A673 (cell line): ENCODE measurements at places on chromosomes 5 and 9. TPM values are rescaled to one million over a fixed set of nuclear protein-coding genes. Genes with fewer than 3 reads are reported as not detected.

- H3K4me3 ChIP-seq, result no peak overlapping the region
- H3K27ac ChIP-seq, result no peak overlapping the region
- no peaks in the 10 kb centered on the region for H3K27me3 ChIP-seq
- H3K36me3 ChIP-seq, result no peaks in the 10 kb centered on the region
- no peaks in the 10 kb centered on the region for H3K4me1 ChIP-seq
Observed at GRCh38 chr5:31911291-31912265, 262.5 kb downstream of the GOLPH3 start.

GRCh38 chr9:95509851-95510708, 6.7 kb downstream of the PTCH1 start:
- H3K27me3 ChIP-seq, result no peaks in the 10 kb centered on the region
- peak overlapping the region; percentile 91 for H3K27ac ChIP-seq
- peak overlapping the region; percentile 84 for H3K4me3 ChIP-seq
- DNase-seq, result peak; percentile 56
- H3K4me1 ChIP-seq, result peaks cover 41% of the 10 kb centered on the region
- H3K36me3 ChIP-seq, result no peaks in the 10 kb centered on the region

GRCh38 chr9:137717776-137718327, 99.0 kb downstream of the EHMT1 start:
- H3K36me3 ChIP-seq, result peaks cover 31% of the 10 kb centered on the region
- DNase-seq, result no peak
- no peak overlapping the region for H3K4me3 ChIP-seq
- H3K4me1 ChIP-seq, result no peaks in the 10 kb centered on the region

- no peak for DNase-seq
- H3K36me3 ChIP-seq, result no peaks in the 10 kb centered on the region
- no peak overlapping the region for H3K27ac ChIP-seq
- H3K4me3 ChIP-seq, result no peak overlapping the region
- no peaks in the 10 kb centered on the region for H3K27me3 ChIP-seq
- no peaks in the 10 kb centered on the region for H3K4me1 ChIP-seq
Observed at GRCh38 chr9:2934241-2934650, 90.4 kb upstream of the PUM3 start.

DNA sequence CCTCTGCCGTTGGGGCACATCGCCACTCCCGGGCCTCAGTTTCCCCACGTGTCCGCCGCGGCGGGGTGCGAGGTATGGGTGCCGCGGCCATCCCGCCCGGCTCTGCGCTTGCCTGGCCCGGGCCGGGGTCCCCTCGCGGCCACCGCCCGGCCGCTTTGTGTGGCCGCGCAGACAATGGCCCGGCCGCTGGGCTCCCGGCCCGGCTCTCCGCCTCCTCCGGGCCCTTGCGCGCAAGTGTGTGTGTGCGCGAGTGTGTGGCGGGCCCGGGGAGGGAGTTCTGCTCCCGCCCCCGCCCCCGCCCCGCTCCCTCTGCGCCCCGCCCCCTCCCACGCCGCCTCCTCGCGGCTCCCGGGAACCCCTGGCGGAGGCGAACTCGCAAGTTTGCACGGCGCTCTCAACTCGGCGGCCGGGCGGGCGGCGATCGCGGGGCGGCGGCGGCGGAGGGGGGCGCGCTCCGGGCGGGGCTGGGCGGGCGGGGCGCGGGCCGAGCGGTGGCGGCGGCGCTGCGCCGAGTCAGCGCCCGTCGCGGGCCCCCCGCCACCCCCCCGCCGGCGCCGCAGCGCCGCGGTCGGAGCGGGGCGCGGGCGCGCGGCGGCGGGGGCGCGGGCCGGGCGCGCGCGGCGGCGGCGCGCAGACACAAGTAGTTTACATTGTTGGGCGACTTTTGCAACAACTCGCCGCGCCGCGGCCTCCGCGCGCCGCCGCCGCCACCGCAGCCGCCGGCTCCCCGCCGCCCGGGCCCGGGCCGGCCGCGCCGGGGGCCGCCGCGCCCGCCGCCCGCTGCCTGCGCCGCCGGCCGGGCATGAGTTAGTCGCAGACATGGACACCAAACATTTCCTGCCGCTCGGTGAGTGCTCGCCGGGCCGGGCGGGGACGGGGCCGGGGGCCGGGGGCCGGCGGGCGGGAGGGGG, at the start of gene RXRA:
Gene RXRA (plus strand): TSS at position 643 of the 911 bp plus-strand sequence. CDS start 177 bp downstream, at position 820.
- peaks cover 55% of the 10 kb centered on the region for H3K4me1 ChIP-seq
- peak within 1 kb of the TSS; percentile 82 for H3K27ac ChIP-seq
- peak; percentile 89 for DNase-seq
- no peaks in the 10 kb centered on the region for H3K36me3 ChIP-seq
- no peaks in the 10 kb centered on the region for H3K27me3 ChIP-seq
- H3K4me3 ChIP-seq, result peak within 1 kb of the TSS; percentile 74

DNA sequence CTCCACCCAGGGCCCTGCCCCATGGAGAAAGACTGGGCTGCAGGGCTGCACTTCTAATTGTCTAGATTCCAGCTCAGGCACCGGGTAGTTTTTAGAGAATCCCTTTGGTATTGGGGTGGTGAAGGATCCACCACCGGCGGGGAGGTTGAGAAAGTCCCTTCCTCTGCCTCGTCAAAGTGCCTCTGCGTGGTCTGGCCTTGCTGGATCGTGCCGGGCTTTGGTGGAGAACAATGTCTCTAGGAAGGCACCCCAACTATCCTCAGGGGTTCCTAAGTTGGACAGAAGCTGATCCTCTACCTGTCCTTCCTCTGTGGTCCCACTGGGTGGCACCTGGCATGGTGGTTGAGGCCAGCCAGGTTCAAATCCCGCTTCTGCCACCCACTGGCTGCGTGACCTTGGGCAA, 7.3 kb upstream of the AMBP start:
- no peak overlapping the region for H3K27ac ChIP-seq
- H3K4me3 ChIP-seq, result no peak overlapping the region
- no peaks in the 10 kb centered on the region for H3K36me3 ChIP-seq
- DNase-seq, result no peak
- no peaks in the 10 kb centered on the region for H3K27me3 ChIP-seq

GRCh38 chr9:89916001-89916597, 311.3 kb downstream of the GADD45G start:
- H3K4me3 ChIP-seq, result no peak overlapping the region
- H3K27ac ChIP-seq, result no peak overlapping the region
- H3K27me3 ChIP-seq, result no peaks in the 10 kb centered on the region
- H3K4me1 ChIP-seq, result no peaks in the 10 kb centered on the region

GRCh38 chr5:177494346-177495195, 2.8 kb downstream of the PDLIM7 start:
- peaks cover 59% of the 10 kb centered on the region for H3K4me1 ChIP-seq
- peaks cover 4% of the 10 kb centered on the region for H3K36me3 ChIP-seq
- DNase-seq, result peak; percentile 44
- no peaks in the 10 kb centered on the region for H3K27me3 ChIP-seq

DNA sequence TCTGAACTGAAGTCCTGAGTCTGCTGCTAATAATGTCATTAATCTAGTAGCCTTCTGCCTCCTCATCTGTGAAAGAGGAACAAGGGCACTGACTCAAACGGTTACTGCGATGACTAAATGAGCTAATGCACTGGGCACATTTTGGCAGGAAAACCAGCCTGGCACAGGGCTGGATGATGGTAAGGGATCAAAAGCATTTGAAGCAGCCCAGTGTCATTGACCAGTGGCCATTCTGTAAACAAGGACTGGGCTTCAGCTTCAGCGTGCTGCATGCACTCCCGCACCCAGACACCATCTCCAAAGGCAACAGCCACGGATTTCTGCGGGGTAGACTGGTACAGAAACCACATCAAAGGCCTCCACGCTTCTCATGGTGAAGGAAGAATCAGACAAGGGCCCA, 8.0 kb downstream of the GCNT4 start:
- H3K27me3 ChIP-seq, result no peaks in the 10 kb centered on the region
- no peak overlapping the region for H3K4me3 ChIP-seq
- no peaks in the 10 kb centered on the region for H3K36me3 ChIP-seq
- no peak overlapping the region for H3K27ac ChIP-seq

GRCh38 chr9:71250581-71250980, 129.2 kb upstream of the TRPM3 start:
- no peak overlapping the region for H3K4me3 ChIP-seq
- H3K4me1 ChIP-seq, result no peaks in the 10 kb centered on the region
- H3K27me3 ChIP-seq, result no peaks in the 10 kb centered on the region
- no peak for DNase-seq

GRCh38 chr5:23013395-23013998, 160.4 kb upstream of the CDH12 start:
- H3K27ac ChIP-seq, result no peak overlapping the region
- peak overlapping the region; percentile 42 for H3K4me3 ChIP-seq
- DNase-seq, result no peak
- H3K4me1 ChIP-seq, result no peaks in the 10 kb centered on the region
- peaks cover 6% of the 10 kb centered on the region for H3K27me3 ChIP-seq
- no peaks in the 10 kb centered on the region for H3K36me3 ChIP-seq

DNA sequence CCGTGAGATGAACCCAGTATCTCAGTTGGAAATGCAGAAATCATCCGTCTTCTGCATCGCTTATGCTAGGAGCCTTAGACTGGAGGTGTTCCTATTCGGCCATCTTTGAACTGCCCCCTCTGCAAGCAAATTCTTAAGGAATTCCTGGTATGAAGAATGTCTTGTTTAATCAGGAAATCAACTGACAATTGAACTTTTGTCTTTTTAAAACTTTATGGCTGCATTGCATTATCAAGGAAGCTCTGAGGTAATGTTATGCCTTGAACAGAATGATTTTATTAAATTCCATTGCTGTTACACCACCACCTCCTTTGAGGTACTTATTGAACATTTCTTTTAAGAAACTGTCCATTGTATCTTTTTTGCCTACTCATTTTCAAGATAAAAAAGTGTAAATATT, 1915.7 kb upstream of the CDH9 start:
- no peaks in the 10 kb centered on the region for H3K36me3 ChIP-seq
- H3K27ac ChIP-seq, result no peak overlapping the region
- H3K4me1 ChIP-seq, result no peaks in the 10 kb centered on the region
- no peaks in the 10 kb centered on the region for H3K27me3 ChIP-seq

DNA sequence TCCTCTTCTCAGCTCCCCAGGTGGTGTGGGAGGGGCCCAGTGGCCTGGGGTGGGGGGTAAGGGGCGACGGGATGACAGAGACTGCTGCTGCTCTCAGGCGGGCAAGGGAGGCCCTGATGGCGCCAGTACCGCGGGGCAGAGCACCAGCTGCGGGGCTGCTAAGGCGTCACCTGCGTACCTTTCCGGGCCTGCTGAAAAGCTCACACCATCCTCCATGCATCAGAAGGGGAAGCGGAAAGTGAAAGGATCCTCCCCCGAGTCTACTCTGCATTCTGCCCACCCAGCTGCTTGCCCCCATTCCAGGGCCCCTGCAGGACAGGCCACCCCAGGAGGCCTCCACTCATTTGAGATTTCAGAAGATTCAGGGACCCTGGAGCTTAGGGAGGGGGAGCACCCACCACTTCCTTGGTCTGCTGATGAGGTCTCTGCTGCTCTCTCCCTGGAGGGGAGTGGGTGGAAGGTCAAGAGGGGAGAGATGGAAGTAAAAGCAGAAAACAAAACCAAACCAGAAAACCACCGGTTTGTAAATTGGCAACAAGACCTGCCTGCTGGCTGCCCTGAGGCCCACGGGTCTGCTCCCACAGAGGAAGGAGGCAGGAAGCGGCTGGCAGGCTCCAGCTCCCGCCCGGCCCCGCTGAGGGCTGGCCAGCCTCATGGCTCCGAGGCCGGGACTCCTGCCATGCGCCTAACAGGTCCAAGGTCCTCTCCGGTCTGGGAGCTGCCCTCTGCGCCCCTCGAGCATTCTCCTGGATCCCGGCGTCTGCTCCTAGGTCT, 33.6 kb downstream of the PRRT1B start:
- H3K36me3 ChIP-seq, result peaks cover 8% of the 10 kb centered on the region
- H3K27me3 ChIP-seq, result no peaks in the 10 kb centered on the region
- DNase-seq, result no peak
- no peaks in the 10 kb centered on the region for H3K4me1 ChIP-seq
- H3K27ac ChIP-seq, result no peak overlapping the region

DNA sequence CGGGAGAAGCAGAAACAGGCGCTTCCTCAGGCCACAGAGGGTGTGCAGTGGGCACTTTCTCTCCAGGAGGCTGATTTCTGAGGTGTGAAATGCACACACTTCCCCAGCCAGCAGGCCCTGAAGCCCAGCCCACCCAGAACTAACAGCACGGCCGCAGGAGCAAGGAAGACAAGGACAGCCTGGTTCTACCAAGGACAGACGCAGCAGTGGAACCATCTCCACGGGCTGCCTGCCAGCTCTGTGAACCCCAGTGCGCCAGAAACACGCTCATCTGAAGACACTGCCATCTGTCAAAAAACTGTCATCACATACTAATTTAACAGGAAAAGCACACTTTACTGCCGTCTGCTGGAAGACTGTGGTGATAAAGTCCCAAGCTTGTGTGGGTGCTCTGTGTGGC, 40.7 kb downstream of the MAPK9 start:
- no peaks in the 10 kb centered on the region for H3K27me3 ChIP-seq
- no peak overlapping the region for H3K27ac ChIP-seq
- no peaks in the 10 kb centered on the region for H3K36me3 ChIP-seq
- no peak for DNase-seq

DNA sequence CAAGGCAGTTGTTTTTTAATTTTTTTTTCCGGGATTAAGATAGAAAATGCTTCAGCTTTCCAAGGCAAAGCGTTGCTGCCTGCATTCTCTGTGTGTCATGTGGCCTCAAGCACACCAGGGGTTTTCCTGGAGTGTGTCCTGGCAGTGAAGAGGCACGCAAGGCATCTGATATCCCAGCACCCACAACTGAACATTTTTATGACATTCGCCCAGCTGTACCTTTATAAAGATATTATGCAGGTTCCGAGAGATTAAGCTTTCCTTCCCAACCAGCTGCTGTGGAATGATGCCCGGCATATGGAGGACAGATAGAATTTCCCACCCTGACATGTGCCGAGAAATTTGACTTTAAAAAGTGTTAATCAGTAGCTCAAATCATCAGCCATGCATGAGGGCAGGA, 205.6 kb downstream of the GADD45G start:
- peaks cover 16% of the 10 kb centered on the region for H3K4me1 ChIP-seq
- DNase-seq, result peak; percentile 77
- H3K4me3 ChIP-seq, result no peak overlapping the region
- no peak overlapping the region for H3K27ac ChIP-seq
- no peaks in the 10 kb centered on the region for H3K27me3 ChIP-seq
- no peaks in the 10 kb centered on the region for H3K36me3 ChIP-seq

GRCh38 chr5:133035224-133035623, 8.9 kb upstream of the ZCCHC10 start:
- no peaks in the 10 kb centered on the region for H3K4me1 ChIP-seq
- no peak overlapping the region for H3K27ac ChIP-seq
- DNase-seq, result no peak
- H3K4me3 ChIP-seq, result no peak overlapping the region
- no peaks in the 10 kb centered on the region for H3K36me3 ChIP-seq
- no peaks in the 10 kb centered on the region for H3K27me3 ChIP-seq

The CDC20B gene
- not detected in 2 replicates for total RNA-seq

The FAM81B gene
- total RNA-seq, result not detected in 2 replicates

The SYK gene
- 14.9 and 21.5 TPM in 2 replicates for total RNA-seq

The FOXD4L5 gene
- 0.13 and 0.20 TPM in 2 replicates for total RNA-seq
